ENCODE measurements at places on chromosomes 11 and 22.

GRCh38 chr11:119332111-119332765 lies 2.1 kb upstream of the RNF26 start:
- no peak for DNase-seq

DNA sequence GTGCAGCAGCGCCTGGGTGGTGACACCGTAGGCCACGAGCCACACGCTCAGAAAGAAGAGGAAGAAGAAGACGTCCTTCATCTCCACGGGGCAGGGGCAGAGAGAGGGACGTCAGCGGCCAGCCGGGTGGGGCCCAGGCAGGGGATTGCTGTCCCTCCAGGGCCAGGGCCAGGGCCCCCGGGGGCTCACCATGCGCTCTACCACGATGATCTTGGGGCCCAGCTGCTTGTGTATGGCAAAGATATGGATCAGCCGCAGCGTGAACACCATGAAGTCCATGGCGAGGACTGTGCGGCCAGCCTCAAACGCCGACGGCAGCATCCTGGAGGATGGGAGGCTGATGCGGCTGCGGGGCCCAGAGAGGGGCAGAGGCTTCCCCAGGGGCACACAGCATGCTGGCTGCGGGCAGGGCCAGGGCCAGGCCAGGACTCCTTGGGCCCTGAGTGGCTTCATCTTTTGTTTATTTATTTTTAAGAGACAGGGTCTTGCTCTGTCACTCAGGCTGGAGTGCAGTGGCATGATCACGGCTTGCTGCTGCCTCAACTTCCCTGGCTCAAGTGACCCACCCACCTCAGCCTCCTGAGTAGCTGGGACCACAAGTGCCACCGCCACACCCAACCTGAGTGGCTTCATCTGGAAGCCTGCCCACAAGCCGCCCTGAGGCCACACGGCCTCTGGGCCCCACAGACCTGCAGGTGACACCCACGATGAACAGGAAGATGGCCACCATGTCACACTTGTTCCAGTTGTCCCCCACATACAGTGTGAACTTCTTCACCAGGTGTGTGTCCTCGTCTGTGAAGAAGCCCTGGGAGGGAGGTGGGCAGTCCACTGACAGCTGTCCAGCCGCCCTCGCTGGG lies 11.1 kb downstream of the TSSC4 start:
- DNase-seq, result no peak

- DNase-seq, result no peak
Measured at GRCh38 chr22:22565981-22566380, 6.9 kb upstream of the PRAME start.

DNA sequence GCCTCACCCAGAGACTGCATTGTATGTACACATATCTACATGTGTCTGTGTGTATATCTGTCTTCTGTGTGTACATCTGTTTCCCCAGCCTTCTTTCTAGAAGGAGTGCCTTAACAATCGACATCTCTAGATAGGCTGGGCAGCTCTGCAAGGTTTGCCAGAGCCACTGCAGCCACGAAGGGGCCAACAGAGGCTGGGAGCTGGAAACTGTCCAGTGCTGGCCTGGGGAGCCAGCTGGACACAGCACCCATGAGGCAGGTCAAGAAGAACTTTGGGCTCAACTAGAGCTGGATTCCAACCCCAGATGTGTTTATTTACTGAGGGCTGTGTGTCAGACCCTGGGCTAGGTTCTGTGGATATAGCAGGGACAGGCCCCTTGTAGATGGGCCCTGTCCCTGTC lies 3.3 kb downstream of the SGSM1 start:
- DNase-seq, result no peak

- DNase-seq, result no peak
Measured at GRCh38 chr22:39806109-39806508, 87.5 kb downstream of the ENTHD1 start.

- no peak for DNase-seq
Measured at GRCh38 chr11:75816561-75817239, 1.7 kb downstream of the UVRAG start.

GRCh38 chr11:95912902-95913560 lies 10.9 kb downstream of the MTMR2 start:
- no peak for DNase-seq

- no peak for DNase-seq
Measured at GRCh38 chr11:114801773-114802172, 123.4 kb downstream of the NXPE2 start.

DNA sequence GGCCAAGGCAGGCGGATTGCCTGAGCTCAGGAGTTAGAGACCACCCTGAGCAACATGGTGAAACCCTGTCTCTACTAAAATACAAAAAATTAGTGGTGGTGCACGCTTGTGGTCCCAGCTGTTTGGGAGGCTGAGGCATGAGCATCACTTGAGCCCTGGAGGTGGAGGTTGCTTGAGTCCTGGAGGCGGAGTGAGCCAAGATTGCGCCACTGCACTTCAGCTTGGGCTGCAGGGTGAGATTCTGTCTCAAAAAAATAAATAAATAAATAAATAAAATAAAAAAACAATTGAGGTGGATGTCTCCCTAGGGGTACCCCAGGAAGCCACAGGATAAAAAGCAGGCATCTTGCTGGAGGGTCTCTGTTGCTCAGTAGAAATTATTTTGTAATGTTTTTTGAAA lies 14.1 kb downstream of the PTPRJ start:
- no peak for DNase-seq

GRCh38 chr11:12897390-12897789 lies 111.7 kb upstream of the RASSF10 start:
- no peak for DNase-seq

GRCh38 chr11:61091373-61092279 lies 10.7 kb upstream of the CD5 start:
- no peak for DNase-seq

- DNase-seq, result no peak
Measured at GRCh38 chr11:46216019-46216764, 61.3 kb upstream of the CREB3L1 start.

DNA sequence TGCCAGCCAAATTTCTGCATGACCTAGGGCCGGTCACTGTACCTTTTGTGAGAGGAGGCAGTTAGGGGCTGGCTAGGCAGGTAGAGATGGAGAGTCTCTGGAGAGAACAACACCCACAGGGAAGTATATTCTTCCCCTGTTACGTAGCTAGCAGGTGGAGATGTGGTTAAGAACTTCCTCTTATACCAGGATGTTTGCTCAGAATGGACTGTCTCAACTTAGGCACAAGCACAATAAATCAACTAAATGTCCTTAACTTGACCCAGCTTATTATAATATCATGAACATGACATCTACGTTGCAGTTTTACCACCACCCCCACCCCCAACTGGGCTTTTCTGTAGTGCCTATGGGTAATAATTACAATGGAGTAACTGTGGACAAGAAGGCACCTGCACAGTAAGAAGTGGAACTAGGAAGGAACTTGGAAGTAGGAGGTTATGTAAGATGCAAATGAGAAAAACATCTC lies 60.7 kb upstream of the MPEG1 start:
- no peak for DNase-seq

GRCh38 chr22:50010676-50011446 lies 1.7 kb downstream of the IL17REL start:
- DNase-seq, result peak; percentile 32

DNA sequence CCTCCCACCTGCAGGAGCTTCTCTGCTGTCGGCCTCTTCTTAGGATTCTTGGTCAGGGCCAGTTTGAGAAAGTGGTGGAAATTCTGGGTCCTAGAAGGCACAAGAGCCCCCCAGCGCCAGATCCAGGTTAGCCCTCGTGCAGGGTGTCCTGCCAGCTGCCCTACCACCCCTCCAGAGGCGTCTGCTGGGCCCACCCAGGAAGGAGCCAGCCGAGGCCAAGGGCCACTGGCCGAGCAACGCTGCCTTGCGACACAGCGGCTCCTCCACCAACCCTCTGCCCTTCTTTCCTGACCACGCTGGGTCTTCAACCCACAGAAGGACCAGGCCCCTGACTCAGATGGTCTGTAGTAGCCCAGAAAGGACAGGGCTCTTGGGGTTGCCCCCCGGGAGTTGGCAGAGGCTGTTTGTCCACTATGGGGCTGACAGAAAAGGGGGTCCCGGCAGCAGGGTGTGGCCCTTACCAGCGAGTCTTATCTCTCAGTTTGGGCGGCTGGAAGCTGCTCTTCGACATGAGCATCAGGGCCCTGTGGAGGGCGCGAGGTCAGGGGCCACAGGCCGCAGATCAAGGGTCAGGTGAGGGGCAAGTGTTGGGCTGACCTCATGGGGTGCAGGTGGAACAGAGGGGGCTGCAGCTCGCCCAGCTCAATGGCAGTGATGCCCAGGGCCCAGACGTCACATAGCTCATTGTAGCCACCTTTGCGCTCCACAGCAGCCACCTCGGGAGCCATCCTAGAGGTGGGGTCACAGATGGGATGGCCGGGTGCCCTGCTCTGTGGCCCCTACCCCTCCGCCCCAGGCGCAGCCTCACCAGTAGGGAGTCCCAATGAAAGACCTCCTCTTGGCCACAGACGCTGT lies 2.5 kb downstream of the MAP4K2 start:
- peak; percentile 18 for DNase-seq

DNA sequence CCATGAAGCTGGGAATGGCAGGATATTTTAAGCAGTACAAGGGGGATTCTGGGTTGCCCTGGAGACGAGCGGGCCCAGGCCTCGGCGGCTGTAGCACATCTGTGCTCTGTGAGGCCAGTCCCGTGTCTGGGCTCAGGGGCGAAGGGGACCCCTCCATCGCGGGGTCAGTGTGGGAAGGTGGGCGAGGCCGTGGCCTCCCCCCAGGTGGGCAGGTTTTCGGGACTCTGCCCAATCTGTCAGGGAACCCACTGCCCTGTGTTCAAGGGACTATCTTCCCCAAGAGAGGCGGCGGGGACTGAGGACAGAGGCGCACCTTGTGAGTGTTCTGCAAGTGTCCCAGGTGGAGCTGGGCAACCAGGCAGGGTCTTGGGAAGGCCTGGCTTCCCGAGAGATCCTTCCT lies 336.6 kb downstream of the CTTN start:
- DNase-seq, result no peak

GRCh38 chr22:20584872-20585638 lies 77.6 kb downstream of the MED15 start:
- no peak for DNase-seq

DNA sequence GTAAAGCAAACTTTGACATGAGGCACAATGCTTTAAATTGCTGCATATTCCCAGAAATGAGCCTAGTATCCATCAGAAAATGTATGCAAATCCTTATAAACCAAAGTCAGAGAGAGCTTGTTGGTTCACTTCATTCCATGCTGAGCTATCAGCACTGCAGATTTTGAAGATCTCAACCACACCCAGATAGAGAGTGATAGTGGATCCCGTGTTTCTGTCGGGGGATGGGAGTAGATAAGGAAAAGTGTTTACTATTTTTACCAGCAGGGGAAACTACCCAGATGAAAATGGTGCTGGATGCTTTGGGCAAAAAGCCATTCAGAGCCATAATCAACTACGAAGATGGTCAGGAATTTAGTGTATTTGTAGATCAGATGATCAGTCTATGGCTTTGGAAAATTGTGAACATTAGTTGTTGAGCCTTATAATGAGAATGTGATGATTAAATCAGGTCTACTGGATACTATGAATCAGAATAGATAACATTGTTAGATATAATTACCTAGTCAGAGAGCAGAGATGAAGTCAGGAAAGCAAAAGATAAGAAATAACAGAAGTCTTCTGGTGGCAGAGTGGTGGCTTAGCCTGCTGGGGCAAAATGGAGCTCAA lies 10.8 kb downstream of the OR51B6 start:
- DNase-seq, result no peak

DNA sequence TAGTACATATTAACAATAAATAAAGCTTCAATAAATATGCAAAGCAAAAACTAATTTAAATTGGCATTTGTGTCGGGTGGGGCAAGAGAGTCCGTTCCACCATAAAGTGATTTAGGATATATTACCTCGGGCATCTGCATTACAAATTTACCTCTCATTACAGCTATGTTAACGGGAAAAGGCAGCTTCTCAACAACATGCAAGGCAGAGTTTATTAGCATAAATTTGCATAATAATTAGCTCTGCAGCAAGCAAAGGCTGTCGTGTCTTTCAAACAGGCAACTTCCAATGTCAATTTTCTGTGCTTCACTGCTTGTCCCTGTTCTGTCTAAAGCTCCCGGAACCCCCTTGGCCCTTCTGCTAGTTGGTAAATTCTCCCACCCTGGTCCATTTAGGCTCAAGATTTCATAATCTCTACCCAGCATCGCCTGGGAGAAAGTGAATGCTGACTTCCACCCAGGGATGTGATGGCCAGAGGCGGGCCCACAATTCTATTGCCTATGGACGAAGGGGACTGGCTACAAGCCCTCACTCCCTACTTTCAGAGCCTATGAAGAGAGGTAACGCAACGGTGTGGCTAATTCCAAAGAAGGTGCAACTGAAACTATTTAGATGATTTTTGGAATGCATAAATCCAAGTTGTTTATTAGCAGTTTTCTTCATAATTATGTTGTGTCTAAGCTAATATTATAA lies 462.1 kb downstream of the OPCML start:
- peak; percentile 52 for DNase-seq

- no peak for DNase-seq
Measured at GRCh38 chr11:6746086-6746618, 25.6 kb downstream of the OR2AG2 start.

GRCh38 chr11:120121914-120122473 lies 15.9 kb downstream of the TRIM29 start:
- DNase-seq, result no peak

DNA sequence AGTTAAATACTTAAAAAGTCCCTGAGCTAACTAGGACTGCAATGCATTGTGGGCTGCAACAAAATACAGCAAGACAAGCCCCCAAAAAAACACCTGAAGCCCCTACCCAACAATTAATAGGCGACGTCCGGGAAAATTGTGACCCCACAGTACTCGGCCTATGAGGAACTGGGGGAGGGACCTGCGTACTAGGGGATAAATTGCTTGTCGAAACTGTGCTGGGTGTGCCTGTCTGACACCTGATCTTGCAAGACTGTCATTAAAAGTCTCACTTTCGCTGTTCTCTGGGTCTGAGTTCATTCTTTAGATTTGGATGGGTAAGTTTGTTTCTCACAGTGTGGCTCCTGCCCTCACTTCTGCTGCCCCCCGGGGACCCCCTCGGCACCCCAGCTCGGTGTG lies 15.2 kb downstream of the TANGO2 start:
- DNase-seq, result no peak

DNA sequence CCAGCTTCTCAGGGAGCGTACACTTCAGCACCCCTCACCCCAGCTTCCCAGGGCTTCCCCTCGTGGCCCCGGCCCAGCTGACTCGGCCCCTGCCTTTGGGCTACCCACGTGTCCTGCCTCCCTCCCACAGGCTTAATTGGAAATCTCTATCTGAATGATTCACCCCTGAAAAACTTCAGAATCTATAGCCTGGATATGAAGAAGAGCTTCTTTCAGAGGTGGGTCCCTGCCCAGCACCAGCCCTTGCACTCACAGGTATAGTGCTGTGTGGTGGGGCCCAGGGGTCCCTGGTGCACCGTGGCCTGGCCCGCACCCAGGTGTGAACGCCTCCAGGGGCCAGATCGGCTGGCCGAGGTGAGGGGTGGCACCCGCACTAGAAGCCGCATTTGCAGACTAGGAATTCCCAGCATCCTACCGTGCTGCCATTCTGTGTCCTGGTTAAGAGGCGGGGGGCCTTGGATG lies 38.4 kb downstream of the B3GAT1 start:
- no peak for DNase-seq

DNA sequence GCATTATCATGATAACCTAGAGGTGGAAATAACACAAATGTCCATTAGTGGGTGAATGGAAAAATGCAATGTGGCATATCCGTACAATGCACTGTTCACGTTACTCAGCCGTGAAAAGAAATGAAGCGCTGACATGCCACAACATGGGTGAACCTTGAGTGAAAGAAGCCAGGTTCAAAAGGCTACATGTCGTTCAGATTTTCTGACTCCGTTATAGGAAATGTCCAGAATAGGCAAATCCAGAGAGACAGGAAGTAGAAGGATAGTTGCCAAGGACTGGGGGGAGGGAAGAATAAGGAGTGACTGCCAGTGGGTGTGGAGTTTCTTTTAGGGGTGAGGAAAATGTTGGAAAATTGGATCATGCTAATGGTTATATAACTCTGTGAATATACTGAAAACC lies 133.8 kb downstream of the ATXN10 start:
- no peak for DNase-seq

All from H9 (cell line).